RCC 7860 (cell line): ENCODE measurements at places on chromosomes 5 and 9.

- no peak for DNase-seq
Observed at GRCh38 chr9:132502480-132502879, 79.9 kb upstream of the BARHL1 start.

DNA sequence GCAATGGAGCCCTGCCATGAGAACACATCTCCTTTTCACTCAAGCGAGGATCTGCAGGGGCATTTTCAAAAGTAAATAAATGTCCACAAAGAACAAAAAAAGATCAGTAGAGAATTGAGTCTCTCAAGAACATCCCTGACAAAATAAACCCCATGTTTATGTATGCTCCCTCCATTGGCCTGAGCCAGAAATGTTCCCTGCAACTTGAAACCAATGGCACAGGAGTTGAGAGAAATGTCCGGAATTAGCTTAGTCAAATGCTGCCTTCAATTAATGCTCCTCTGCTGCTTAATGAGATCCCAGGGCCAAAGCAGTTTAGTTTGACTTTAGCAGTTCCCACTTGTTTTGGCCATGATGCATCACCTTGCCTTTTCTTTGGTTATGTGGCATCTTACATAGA is 238.3 kb downstream of the EBF1 start:
- DNase-seq, result no peak

DNA sequence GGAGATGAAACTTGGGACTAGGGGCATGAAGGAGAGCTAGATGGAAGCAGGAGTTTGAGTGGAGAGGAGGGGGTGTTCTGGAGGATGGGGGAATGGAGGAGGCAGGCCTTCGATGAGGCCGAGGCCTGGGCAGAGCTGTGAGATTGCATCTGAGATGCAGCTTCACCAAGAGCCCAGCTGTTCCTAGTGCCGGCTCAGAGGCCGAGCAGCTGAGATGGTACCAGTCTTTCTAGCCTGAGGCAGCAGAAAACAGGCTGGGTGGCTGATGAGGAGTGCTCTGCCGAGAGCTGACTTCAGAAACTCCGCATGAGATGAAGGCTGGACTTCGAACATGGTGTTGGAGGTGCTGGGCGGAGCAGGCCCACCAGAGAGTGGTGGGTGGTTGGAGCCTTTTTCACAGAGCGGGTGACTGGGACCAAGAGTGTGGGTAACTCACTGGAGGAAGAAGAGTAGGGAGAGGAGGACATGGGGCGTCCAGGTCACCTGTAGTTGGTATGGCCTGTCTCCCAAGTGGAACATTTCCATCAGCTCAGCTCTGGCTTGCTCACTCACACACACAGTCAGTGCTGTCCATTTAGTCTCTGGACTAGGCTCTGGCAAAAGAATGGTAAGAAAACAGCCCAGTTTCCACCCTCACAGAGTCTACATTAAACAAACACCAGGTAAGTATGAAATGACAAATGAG is 54.7 kb downstream of the TMOD1 start:
- no peak for DNase-seq

- no peak for DNase-seq
Observed at GRCh38 chr9:137445930-137446431, 4.8 kb upstream of the ENTPD8 start.

GRCh38 chr5:2903451-2904395 is 152.2 kb upstream of the IRX2 start:
- DNase-seq, result no peak

- no peak for DNase-seq
Observed at GRCh38 chr9:105311306-105311705, 66.9 kb downstream of the SLC44A1 start.

DNA sequence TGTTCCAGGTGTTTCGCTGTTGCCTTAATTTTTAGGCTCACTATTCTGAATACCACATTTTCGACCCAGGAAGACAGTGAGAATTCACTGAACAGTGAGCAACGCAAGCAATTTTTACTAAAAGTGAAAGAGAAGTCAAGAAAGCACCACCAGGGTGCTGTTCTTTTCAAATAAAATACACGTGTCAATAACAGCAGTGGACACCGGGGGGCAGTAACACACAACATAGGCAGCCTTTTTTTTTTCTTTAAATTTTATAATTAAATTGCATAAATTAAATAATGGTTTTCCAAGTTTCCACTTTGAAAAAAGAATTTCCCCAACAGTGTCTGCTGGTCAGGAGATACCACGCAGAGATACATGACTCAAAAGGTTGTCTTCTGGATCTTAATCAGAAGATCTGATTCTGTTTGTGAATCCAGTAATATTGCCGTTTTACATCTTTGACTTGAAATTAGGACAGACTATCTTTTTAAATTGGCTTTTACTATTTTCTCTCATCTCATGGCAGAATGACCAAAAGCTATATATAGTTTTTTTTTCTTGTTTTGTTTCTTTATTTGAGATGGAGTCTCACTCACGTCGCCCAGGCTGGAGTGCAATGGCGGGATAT is 47.1 kb upstream of the SH3GL2 start:
- DNase-seq, result peak; percentile 6

DNA sequence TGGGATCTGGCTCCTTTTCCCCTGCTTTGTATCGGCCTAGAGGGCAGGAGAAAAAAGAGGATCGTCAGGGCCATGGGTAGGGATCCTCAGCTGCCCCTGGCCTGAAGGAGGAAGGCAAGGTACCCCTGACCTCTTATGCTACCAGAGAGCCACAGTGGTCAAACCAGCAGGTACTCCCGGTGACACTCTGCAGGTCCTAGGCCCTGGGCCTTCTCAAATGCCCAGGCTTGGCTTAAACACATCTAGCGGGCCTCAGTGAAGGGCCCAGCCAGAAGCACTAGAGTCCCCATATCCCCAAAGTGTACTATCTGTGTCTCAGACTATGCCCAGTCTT is 3.5 kb downstream of the IRF1 start:
- no peak for DNase-seq

- DNase-seq, result no peak
Observed at GRCh38 chr5:113761594-113761993, 248.1 kb downstream of the YTHDC2 start.

- DNase-seq, result no peak
Observed at GRCh38 chr9:20848490-20848889, 164.4 kb downstream of the FOCAD start.

DNA sequence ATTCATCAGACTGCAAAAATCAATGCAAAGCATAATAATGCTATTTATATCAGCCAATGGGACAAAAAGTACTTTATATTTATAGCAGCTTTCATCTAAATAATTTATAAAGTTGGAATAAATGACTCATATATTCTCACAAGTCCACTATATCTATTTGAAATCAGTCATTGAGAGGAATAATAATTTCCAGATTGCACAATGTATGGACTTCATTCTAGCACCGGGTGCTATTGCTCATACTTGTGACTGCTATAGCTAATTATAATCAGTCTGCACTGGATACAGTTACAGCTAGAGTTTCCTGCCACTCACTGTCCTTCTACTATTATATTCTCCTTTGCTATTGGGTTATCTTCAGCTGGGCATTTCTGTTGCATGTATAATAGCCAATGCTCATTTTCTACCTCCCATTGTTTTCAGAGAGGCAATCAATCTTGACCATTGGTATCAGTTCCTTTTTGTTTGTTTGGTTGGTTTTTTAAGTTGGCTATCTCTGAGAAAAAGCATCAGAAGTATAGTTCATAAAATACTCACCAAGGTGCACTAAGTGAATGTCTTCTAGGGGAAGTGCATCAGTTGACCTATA is 1.9 kb downstream of the CDH18 start:
- no peak for DNase-seq

- DNase-seq, result peak; percentile 85
Observed at GRCh38 chr9:120892748-120893610, 16.0 kb upstream of the PHF19 start.

- DNase-seq, result no peak
Observed at GRCh38 chr9:70868661-70869652, 252.5 kb downstream of the TRPM3 start.

GRCh38 chr9:38389313-38389712 is 3.2 kb upstream of the ALDH1B1 start:
- DNase-seq, result no peak

DNA sequence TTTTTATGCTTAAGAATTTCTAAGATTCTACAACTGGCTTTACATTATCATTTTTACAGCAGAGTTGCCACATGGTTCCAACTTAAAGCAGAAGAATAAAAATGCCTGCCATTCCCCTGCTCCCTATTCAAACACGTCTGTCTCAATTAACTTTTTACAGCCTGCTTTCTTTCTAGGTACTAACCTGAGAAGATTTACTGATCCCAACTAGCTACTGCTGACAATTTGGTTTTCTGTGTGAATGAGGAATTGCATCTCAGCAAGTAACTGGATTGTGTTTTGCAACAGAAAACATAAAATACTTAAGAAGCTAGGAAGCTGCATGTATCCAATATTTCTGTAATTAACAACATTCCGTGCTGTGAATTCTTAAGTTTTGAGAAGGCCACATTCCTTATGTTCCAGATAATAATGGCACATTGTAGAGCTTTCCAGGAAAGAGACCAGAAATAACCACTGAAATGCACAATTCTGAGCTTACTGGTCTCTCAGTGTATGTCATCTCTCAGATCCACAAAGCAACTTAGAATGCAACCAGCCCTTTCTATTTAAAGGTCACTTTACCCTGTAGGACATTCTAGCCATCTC is 306.8 kb upstream of the NMUR2 start:
- DNase-seq, result no peak

- no peak for DNase-seq
Observed at GRCh38 chr9:70933321-70933720, 188.1 kb downstream of the TRPM3 start.

GRCh38 chr9:93043122-93043521 is 15.4 kb upstream of the SUSD3 start:
- no peak for DNase-seq

GRCh38 chr9:132018957-132019405 is 60.7 kb downstream of the MED27 start:
- DNase-seq, result no peak

DNA sequence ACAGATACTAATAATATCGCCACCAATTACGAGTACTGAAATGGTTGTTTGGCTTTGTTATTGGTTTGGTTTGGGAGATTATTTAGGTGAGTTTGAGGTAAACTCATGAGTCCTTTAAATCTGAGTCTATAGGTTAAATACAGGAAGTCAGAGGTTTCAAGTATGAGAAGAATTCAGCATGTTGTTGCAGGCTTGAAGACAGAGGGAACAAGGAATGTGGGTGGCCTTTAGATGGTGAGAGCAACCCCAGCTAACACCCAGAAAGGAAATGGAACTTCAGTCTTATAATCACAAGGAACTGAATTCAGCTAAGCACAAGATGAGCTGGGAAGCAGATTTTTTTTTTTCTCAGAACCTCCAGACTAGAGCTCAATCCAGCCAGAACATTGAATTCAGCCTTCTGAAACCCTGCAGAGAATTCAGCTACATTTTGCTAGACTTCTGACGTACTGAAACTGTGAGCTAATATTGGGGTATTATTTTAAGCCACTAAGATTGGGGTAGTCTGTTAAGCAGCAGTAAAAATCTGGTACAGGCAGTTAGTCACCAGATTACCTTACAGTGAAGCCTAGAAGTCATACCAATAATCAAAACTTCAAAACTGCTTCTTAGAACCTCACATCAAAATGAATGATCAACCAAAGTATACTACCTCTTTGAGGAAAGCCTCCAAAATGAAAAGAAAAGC is 216.0 kb upstream of the PUM3 start:
- no peak for DNase-seq

- DNase-seq, result no peak
Observed at GRCh38 chr5:72478684-72479083, 28.5 kb downstream of the ZNF366 start.

DNA sequence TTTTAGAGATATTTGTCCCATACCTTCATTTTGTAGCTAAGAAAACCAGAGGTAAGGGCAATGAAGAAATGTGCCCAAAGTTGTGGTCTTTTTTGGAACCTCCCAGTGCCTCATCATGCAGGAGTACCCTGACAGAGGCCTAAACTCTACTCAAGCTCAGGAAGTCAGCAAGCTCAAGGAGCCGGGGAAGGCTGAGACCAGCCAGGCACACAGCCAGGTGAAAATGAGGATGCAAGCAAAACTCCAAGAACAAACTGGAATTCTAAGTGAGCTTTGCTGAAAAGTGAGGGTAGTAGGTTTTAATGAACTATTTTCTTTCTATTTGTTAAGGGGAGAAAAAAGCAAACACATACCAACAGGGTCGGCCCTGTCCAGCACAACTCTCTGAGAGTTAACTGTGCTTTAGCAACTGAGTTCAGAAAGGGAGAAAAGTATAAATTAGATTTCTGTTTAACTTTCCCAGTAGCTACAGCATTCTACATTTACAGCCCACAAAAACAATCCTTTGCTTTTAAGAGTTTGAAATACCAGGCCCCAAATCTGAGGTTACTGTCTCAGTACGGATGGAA is 146.4 kb downstream of the GNAQ start:
- DNase-seq, result no peak

- DNase-seq, result peak; percentile 93
Observed at GRCh38 chr9:134449180-134449916, 123.1 kb downstream of the RXRA start.

GRCh38 chr9:79630521-79631403 is 59.0 kb downstream of the TLE4 start:
- DNase-seq, result no peak

GRCh38 chr9:96148634-96149532 is 153.1 kb downstream of the HSD17B3 start:
- no peak for DNase-seq

DNA sequence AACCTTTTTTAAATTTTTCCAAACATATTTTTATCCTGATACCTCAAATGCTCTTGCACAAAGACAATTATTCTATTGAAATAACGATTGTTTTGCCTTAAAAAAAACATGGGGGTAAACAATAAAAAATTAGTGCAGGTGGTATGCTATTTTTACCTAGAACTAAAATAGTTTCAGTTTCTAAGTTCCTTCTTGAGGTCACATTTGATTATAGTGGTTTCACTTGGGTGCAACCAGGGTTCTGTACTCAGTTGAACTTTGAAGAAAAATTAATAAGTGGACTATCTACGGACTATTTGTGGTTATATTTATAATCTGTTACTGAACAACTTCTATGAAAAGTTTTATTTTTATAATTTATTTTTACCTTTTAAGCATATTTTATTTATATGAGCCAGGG is 387.1 kb upstream of the IZUMO3 start:
- no peak for DNase-seq

GRCh38 chr5:153959134-153959957 is 79.4 kb downstream of the FAM114A2 start:
- DNase-seq, result no peak

GRCh38 chr9:74662674-74663073 is 165.5 kb downstream of the RORB start:
- no peak for DNase-seq

DNA sequence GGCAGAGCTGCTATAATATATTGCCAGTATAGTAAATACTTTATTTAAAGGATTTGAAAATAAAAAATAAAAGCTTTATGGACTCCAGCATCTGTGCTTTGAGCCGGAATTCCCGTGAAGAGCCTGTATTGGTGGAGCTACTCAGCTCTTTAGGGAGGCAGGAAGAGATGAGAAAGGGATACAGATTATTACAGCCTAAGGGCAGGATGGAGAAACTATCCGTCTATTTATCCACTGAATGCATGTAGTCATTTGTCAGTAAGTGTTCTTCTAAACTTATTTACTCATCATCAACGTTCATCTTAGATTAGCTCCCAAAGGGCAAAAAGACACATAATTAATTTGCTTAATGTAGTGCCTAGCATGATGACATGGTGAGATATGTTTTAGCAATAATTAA is 48.4 kb downstream of the SLC1A1 start:
- DNase-seq, result no peak
